ENCODE measurements at places on chromosomes 6 and 20.
A peak's percentile ranks its signal among the peaks of the same experiment; 100 is the strongest.

DNA sequence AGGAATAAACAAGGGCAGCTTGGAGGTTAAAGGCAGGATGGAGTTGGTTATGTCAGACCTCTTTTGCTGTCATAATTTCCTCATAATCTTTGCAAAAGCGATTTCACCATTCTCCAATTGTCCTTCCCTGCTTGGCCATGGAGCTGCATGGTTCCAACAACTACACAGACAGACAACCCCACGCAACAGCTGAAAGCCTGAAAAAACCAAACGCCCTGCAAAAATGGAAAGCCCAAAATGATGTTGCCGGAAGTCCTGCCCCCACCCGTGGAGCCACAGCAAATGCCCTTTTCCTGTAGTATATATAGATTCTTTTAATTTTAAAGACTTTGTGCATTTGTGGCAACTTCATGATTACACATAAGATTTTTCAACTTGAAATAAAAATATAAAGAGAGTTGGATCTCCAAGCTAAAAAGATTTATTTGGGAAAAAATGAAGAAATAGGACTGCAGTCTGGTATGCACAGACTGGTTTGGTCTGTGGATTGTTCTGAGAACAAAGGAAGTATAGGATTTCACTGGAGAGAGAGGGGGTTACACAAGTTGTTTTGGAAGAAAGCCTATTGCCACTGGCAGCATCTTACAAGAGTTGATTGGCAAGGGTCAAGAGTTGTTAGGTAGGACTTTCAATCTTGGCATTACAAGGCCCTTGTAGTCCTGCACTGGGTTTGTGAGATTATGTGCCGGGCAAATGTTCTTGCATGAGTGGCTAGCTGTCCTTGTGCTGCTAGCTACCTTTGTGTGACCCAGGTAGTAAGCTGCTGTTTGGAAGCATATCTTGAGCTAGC lies 190.0 kb downstream of the C6orf118 start:
- no peak for DNase-seq

- no peak for DNase-seq
Measured at GRCh38 chr6:129360682-129360955, 349.4 kb downstream of the ARHGAP18 start.

DNA sequence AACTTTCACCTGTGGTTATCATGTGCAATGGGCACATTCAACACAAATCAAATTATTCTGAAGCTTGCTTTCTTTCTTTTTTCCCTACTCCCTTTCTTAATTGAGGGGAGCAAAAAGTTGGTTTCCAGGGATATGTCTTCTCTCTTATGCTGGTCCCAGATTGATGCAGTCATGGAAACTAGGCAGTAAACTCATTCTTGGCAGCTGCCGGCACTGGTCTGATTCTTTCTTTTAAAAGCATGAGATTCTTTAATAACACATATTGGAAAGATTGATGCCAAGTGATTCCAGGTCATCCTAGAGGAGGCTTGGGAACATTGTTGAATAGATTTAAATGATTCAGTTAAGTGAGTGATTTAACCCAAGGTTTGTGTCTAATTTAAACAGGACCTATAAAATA lies 29.0 kb downstream of the PTPRA start:
- no peak for DNase-seq

- no peak for DNase-seq
Measured at GRCh38 chr6:84625506-84625905, 138.9 kb downstream of the TBX18 start.

- DNase-seq: peak; percentile 85
Measured at GRCh38 chr6:152897807-152898399, 84.9 kb downstream of the FBXO5 start.

GRCh38 chr6:166852451-166852975 lies 103.8 kb downstream of the RNASET2 start:
- no peak for DNase-seq

DNA sequence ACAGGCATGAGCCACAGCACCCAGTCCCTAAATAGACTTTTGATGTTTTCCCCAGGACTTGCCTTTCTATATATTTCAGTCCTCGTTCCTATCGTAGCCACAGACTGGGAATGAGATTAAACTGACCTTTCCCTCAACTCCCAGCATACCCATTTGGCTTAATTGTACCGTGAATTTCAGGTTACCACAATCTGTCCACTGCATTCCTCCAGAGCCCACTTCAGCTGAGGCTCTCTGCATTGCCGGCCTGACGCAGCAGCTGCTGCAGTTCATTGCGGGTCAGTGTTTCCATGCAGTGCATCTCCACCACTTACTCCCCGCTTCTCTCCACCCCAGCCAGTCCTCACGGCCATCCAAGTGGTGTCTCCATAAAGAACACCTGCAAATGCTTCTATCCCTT lies 103.1 kb upstream of the RIN2 start:
- DNase-seq: no peak

DNA sequence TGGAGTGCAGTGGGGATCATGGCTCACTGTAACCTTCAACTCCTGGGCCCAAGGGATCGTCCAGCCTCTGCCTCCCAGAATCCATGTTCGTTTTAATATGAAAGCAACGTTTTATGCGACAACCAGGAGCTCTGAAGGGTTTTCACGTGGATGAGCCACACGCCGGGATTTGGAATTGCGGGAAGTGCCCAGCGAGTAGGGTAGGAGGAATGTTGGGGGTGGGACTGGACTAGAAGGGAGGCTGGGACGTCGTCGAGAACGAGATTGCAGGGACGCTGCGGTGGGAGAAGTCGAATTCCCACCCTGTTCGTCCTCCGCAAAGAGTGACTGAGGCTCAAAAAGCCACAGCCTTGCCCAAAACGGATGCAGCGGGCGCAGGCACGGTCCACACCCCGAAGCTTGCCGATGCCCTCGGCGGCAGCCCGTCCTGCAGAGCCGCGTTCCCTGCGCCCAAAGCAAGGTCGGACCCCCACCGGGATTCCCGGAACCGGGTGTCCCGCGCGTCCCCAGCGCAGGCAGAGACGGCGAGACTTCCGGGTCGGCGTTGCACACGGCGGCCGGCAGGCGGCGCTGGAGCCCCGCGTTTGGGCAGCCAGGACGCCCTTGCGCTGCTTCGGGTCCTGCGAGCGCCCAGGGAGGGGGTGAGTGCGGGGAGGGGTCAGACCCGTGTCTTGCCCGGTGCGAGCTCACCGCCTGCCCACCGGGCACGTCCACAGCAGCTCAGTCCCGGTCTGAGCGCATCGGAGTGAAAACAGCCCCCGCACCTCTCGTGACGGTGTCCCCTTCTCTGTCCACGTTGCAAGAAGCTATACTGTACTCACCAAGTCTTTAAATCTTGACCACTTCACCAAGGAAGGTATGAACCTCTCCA lies 87.8 kb downstream of the DHX35 start:
- DNase-seq: peak; percentile 86

DNA sequence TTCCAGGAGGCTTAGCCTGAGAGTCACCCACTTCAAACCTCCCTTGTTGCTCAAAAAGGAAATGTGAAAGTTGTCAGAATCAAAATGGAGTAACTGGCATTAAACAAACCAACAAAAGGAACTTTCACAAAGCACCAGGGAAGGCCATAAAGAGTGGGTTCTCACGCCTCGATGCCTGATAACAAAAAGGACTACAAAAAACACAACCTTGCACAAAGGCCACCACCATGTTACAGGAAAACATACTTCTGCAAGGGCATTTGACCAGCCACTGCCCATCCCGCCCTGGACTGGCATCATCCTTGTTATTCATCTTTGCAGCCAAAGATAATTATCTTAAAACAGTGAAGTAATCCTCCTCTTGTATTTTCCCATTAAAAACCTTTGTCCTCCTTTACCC lies 34.8 kb downstream of the RNASET2 start:
- no peak for DNase-seq

GRCh38 chr6:42783876-42784642 lies 2.2 kb downstream of the BICRAL start:
- peak; percentile 82 for DNase-seq

- DNase-seq: no peak
Measured at GRCh38 chr20:3071610-3072529, at the start of gene OXT. Gene OXT, plus strand, starts transcription at chr20:3071620. Its CDS starts 36 bp downstream, at chr20:3071656.

DNA sequence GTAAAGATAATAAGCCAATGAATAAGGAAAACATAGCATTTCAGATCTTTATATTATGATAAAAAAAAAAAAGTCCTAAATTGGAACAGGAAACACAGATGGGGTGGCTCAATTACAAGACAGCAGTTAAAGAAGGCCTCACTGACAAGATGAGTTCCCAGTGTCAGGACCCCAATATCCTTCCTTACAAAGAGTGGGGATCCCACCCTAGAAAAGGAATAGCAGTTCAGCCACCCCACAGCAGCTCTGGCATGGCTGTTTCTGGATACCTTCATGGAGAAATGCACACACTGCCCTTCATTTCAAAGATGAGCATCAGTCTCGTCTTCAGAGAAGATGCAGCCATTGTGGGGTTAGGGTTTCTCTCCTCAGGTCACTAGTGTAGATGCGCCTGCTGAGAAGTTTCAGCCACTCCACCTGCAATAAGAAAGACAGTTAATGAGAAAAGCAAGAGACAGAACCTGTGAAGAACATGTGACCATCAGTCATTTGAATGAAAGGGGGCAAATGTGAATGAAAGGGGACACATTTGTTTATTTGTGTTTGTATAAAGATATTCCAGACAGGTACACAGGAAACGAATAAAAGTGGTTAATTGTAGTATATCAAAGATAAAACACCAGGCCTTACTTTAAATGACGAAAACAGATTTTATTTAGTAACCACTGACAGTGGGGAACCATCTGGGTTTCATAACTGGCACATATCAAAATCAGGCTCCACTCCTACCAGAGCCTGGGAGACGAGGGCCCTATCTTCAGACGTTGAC lies 121.3 kb upstream of the PRSS16 start:
- no peak for DNase-seq

- DNase-seq: no peak
Measured at GRCh38 chr6:161318456-161318855, 44.6 kb upstream of the AGPAT4 start.

DNA sequence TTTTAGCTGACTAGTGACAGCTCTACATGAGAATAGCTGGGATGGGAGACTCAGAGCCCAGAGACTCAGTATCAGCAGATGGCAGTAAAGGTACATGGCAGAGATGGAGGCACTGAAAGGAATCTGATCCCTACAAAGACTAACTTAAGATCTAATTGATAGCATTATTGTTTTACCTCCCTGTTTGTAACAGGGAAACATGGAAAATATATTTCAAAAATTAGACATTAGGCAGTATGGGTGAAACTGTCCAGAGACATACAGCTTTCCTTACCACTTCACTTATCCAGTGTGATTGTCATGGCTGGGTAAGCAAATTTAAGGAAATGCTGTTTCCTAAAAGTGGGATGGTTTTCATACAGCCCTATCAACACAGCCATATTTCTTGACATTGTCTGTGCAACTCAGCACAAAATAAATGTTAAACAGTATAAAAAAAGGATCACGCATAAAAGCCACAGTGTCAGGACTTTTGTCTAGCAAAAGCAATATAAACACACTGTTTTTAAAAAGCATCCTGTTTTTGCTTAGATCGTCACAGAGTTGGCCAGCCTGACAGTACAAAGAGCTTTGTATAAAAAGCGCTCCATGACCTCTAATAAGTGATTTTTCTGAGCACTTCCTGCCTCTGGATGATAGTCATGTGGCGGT lies 376.9 kb downstream of the PHF3 start:
- peak; percentile 75 for DNase-seq

DNA sequence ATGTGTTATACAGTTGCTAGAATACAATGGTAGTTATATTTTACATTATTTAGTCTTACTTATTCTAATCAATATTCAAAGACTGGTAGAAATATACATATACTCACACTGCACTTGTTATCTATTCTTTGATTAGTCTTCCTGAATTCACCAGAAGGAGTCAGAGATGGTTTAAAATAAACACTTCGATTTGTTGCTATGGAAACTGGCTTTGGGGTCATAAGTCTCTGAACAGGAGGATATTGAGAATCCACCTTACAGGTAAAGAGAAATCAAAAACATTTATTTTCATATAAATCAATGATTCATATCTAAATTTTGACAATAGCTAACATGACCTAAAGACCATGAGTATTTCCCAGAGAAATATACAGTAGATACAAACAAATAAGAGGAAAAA lies 41.6 kb downstream of the NUP153 start:
- peak; percentile 51 for DNase-seq

GRCh38 chr6:166472636-166473035 lies 89.9 kb upstream of the MPC1 start:
- no peak for DNase-seq

DNA sequence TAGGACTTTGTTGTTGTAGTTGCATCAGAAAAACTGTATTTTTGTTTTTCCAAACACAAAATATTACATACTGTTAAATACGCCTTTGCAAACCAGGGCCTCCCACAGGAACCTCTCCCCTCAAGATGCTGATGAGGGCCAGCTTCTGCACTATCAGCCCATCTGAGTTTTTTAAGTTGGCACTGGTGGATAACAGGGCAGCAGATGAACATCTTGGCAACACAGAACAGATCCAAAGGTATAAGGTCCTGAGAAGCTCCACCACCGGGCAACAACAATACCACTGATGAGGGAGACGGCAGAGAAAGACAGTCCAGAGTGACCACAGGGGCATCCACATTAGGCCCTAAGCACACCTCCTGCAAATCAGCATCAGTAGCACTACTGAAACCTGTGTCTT lies 177.7 kb downstream of the DLL1 start:
- no peak for DNase-seq

DNA sequence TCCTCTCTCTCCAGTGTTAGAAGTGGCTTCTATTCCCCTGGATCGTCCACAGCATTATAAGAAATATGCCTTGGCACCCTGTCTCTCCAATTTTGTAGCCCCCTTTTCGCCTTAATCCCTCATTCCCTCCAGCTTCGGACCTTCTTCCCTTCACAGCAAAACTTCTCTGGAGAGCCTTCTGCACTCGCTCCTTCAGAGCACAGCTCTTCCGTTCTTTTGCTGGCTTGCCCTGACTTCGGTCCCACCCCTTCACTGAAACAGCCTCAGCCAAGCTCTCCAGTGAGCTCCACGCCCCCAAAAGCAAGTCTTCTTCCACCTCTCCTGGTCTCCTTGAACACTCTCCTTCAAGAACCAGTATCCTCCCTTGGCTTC lies 134.7 kb upstream of the RNF24 start:
- DNase-seq: no peak

- DNase-seq: no peak
Measured at GRCh38 chr6:61682562-61682961, 603.5 kb downstream of the KHDRBS2 start.

DNA sequence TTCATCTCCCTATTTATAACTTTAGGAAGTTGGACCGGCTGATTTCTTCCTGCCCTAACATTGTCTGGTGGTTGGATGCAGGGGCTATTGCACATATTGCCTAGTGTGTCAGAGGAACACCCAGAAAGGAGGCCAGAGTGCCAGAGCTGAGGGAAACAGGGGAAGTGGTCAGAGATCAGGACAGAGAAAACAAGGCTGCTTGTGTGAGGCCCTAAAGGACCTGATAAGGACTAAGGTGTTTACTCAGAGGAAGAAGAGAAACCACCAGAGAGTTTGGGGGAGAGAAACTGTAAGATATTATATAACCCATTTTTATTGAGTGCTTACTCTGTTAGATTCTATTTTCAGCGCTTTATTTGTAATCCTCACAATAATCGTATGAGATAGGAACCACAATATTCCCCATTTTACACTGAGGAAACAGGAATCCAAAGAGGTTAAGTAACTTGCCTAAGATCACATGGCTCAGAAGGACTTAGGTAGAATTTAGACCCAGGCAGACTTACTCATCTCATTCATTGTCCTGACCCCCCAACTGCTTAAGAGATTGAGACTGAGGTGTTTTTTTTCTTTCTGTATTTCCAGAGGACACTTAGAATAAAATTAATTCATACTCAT lies 54.0 kb upstream of the REV3L start:
- DNase-seq: peak; percentile 84

Data from OCI-M1 (cell line).